ENCODE measurements at places on chromosomes 6 and 20. TPM values are rescaled to one million over a fixed set of nuclear protein-coding genes. Genes with fewer than 3 reads are reported as not detected.

- DNase-seq, result no peak
Measured at GRCh38 chr20:4176187-4176586, 160.8 kb upstream of the RNF24 start.

Gene TAAR9
- total RNA-seq, result not detected

- DNase-seq, result no peak
Measured at GRCh38 chr6:134447423-134447822, 129.5 kb upstream of the SGK1 start.

Gene MMP24
- 6.5 TPM for total RNA-seq

DNA sequence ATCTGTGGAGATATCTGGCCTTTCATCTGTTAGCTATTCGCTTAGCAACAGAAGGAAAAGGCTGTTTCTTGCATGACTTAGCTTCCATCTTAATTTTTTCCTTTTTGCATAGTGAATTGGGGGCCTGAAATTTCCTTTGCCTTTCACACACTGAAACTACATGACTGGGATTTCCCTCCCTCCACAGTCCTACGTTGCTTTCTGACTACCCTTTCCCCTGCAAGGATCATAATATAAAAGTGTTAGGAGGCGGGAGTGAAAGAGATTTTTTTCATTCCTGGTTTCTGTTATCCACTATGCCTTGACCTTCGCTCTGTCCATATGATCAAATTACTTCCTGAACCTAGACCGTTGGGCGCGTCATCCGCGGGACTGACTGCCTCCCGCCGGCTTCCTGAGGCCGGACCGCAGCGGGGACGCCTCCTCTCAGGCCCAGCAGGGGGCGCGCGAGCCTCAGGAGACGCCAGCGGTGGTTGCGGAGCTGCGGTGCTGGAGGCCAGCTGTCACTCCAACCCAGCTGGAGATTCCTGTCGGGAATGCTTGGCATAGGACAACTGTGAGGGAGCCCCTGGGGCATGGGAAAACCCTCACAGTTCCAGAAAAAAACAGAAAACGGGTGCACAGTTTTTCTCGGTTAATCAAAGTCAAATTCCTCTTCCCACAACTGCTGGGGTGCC lies 55.6 kb downstream of the MEP1A start:
- DNase-seq, result peak; percentile 41

GRCh38 chr20:49592120-49592519 lies 24.2 kb upstream of the PTGIS start:
- no peak for DNase-seq

GRCh38 chr6:113732384-113732966 lies 124.7 kb upstream of the MARCKS start:
- DNase-seq, result no peak

All from glomerular endothelial cell (primary cell).